Activated CD8-positive, alpha-beta T cell treated with anti-CD3 and anti-CD28 coated beads for 36 hours (primary cell): ENCODE measurements at places on chromosomes 7 and 10. TPM values are rescaled to one million over a fixed set of nuclear protein-coding genes. Genes with fewer than 3 reads are reported as not detected.
A peak's percentile ranks its signal among the peaks of the same experiment; 100 is the strongest.

GRCh38 chr7:32494946-32495297, 367 bp upstream of the AVL9 start:
- DNase-seq, result no peak

DNA sequence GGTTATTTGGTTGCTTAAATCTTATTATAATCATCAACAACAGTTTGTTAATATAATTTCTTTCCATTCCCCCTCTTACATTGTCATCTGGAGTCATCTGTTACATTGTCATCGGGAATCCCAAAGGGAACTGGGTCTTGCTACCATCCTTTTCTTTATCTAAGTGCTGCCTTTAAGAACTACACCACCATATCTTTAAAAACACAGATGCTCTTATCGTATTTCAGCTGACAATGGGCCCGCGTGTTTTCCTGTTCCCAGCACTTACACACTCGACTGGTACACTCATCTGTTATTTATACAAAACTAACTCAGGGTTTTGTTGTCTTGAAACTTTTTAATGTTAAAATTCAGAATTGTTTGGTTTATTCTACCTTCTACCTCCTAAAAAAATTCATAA, 256.2 kb upstream of the MGMT start:
- DNase-seq, result no peak

- DNase-seq, result no peak
Observed at GRCh38 chr7:121313220-121313792, 15.5 kb upstream of the WNT16 start.

- no peak for DNase-seq
Observed at GRCh38 chr10:85170026-85170425, 841.6 kb downstream of the CCSER2 start.

GRCh38 chr7:139753693-139754111, 24.1 kb downstream of the HIPK2 start:
- DNase-seq, result no peak

DNA sequence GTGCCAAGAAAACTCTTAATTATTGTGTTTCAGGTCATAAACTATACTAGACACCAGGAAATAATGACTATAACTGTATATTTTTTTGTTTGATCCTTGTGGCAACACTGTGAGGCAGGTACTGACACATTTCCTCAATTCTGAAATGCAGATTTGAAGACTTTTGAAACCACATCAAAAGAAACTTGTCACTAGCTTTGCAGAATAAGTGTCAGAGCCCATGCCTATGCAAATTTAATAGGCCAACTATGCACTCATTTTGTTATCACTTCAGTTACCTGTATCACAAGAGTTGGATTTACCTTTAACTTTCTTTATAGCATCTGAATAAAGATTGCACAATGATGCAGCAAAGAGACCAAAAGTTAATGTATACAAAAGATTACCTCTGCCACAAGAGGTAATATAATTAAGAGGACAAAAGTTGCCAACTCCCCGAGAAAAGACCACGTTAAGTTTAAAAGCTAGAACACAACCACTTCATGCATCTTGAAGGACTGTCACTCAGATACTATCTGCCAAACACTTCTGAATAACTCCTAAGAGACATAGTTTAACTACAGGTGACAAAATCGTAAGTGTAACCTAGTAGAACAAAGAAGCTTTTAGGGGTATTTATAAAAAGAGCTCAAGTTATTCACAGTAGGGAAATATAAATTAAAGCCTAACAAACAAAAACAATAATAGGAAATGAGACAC, 80.5 kb downstream of the ELAPOR2 start:
- peak; percentile 15 for DNase-seq

DNA sequence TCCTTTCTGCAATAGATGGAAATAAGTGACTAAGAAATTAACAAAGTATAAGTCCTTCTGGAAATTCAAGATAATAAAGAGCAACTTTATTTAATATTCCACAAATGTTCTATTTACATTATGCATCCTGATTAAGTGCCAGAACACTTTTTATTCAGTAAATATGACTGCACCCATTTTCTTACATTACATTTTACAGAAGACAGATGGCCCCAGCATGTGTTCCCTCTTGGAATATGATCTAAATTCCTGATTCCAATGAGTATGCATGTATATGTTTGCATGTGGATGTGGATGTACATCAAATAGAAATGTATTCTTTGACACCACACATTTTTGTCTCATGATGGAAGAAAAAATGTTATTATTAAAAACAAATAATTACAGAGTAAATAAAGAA, 628.7 kb upstream of the SEMA3D start:
- no peak for DNase-seq

DNA sequence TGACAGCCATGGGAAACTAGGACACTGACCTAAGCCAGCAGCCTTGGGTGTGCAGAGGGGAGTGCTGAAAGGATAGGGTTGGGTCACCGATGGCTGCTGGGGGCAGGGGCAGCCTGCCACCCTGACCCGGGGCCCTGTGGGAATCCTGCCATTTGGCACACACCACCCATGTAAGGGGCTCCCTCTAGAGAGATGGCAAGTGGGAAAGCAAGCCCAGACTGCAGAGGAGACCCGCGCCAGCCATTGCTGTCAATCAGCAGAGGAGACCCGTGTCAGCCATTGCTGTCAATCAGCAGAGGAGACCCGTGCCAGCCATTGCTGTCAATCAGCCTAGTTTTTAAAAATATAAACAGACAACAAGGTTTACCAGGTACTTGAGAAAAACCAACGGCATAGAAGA, 27.4 kb upstream of the PRKAG2 start:
- DNase-seq, result no peak

DNA sequence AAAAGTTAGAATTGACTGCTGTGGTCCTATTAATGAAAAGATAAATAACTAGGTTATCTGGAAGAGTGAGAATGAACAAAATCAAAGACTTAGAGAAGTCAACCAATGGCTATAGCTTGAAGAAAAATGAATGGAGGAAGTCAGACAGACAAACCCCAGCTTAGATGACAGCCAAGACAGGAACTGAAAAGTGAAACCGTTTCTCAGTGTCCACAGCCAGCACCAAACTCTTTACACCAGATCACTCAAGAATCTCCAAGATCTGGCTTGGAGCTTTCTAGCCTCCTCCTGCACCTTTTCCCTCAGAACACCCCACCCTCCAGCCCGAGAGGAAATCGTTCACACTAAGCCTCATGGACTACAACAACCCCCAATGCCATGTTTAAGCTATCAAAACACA, 167.0 kb downstream of the SFMBT2 start:
- no peak for DNase-seq

- DNase-seq, result no peak
Observed at GRCh38 chr10:4914213-4914850, 48.9 kb upstream of the AKR1C1 start.

GRCh38 chr10:123988694-123989093, 97.1 kb upstream of the CPXM2 start:
- DNase-seq, result no peak

DNA sequence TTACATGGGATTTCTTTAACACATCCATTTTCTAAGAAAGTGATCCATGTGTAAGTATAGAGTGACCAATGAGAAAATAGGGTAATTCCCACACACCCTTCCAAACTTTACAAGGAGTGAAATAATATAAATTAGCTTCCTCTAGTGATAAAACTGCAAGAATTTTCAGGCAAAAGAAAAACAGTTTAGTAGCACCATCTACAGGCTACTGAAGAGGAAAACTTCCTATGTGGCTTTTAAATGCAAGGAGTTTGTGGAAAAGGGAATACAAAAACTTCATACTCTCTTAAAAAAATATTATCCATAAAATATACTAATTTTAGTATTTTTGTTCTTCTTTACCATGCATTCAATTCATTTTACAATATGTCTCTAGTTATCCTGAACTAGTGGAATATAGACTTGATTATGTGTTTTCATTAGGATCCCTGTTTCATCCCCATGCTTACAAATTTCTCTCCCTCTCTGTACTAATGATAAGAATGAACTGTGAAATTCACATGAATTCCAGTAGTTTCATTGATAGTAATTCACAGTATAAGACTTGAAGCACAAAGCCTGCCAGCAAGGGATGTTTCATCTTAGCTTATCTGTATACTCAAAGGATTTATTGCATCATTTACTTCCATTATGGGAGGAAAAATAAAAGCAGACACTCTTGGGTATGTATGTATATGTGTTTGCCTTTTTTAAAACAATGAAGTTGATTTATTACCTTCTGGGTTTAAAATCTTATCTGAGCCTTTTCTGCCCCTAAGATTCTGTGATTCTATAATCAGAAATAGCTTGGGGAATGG, 442.9 kb downstream of the AUTS2 start:
- no peak for DNase-seq

- no peak for DNase-seq
Observed at GRCh38 chr10:97607095-97607636, 17.6 kb downstream of the C10orf62 start.

GRCh38 chr10:47402641-47403301, 18.7 kb upstream of the ZNF488 start:
- no peak for DNase-seq

DNA sequence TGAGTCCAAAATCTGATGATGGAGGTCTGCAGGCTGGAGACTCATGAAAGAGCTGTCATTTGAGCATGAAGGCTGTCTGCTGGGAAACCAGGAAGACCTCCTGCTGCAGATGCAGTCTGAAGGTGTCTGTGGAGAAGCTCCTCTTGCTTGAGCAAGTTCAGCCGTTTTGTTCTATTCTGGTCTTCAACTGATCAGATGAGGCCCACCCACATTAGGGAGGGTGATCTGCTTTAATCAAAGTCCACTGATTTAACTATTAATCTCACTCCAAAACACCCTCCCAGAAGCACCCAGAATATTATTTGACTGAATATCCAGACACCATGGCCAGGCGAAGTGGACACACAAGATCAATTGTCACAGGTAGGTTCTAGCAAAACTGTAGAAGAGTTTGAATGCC, 116.5 kb downstream of the GATA3 start:
- DNase-seq, result no peak

GRCh38 chr10:72690071-72690755, 1.7 kb upstream of the MCU start:
- DNase-seq, result no peak

- no peak for DNase-seq
Observed at GRCh38 chr7:107032050-107032449, 12.5 kb upstream of the PRKAR2B start.

GRCh38 chr7:105655500-105656380, 74.4 kb upstream of the EFCAB10 start:
- no peak for DNase-seq

- DNase-seq, result peak; percentile 84
Observed at GRCh38 chr7:158655931-158656441, 48.6 kb downstream of the NCAPG2 start.

GRCh38 chr7:68963552-68963951, 634.7 kb upstream of the AUTS2 start:
- DNase-seq, result no peak

DNA sequence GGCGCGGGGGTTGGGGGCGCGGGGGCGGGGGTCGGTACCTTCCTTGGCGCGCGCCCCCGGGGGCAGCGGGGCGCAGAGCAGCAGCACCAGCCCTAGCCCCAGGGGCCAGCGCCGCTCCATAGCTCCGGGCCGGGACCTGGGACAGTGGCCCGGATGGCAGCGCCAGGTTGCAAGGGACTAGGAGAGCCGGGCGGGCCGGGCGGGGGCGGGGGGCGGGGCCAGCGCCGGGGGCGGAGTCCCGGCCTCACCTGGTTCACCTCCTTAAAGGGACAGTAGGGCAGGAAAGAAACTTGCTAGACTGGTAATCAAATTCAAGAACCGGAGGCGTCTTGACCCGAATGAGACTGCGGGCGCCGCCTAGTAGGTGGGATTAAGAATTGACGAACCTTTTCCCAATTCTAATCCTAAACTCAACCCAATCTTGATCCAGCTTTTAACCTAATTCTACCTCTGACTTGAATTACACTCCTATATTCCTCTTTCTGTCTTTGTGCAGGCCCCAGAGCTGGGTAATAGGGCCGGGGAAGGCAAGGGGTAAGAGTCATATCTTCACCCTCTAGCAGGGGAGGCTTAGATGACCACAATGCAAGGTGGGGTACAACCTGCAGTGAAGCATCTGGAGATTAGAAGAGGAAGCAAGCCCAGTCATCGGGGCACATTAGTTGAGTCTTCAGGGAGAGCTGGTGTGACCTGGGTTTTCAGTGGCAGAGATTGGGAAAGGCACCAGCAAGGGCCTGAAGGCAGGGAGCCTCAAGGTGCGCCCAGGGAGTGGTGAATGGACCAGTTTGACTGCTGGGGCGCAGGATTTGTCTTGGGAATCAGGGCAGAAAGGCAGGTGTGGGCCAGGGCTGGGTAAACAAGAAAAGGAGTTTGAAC, at the start of gene EPHA1:
EPHA1 (minus strand) TSS at position 171 of the 876 bp plus-strand sequence; CDS start at position 120, 51 bp downstream.
- DNase-seq, result peak; percentile 42

GRCh38 chr10:119425881-119426170, 116.7 kb downstream of the RGS10 start:
- no peak for DNase-seq

DNA sequence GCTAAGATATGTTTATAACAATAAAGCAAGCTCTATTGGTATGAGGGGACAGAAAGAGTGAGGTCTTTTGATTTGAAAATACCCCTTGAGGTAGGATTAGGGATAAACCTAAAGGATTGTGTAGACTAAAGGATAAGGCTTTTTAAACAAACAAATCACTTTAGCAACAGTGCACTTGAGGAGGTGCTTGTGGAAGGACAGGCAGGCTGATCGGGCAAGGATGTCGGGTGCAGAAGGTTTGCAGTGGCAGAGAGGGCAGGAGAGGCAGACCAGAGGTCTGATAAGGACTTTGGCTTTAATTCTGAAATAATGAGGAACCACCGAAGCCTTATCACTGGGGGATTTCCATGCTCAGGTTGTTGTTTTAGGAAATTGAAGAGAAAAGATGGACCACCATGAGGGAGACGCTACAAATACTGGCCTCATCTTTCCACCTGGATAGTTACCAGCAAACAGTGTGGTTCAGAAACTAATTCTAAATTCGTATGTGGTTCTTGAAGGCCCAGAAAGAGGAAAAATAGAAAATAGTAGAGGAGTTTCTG, 119.5 kb upstream of the KLF6 start:
- no peak for DNase-seq

The TEX36 gene
- not detected for total RNA-seq

The STEAP4 gene
- total RNA-seq, result not detected

The AFAP1L2 gene
- 4.9 TPM for total RNA-seq

The METTL27 gene
- not detected for total RNA-seq

The HOXA1 gene
- 0.25 TPM for total RNA-seq

The ANKRD61 gene
- not detected for total RNA-seq

The CHST15 gene
- total RNA-seq, result 0.81 TPM

The ENTPD1 gene
- total RNA-seq, result 4.4 TPM

The AZGP1 gene
- not detected for total RNA-seq

The INA gene
- 0.25 TPM for total RNA-seq

The ELAPOR2 gene
- 2.8 TPM for total RNA-seq

The HNRNPA2B1 gene
- total RNA-seq, result 893 TPM

The FOXI2 gene
- not detected for total RNA-seq

The LMOD2 gene
- total RNA-seq, result not detected
